ENCODE measurements at places on chromosomes 13 and 19.

GRCh38 chr19:38842439-38843174 lies 7.2 kb downstream of the HNRNPL start:
- no peak for DNase-seq

DNA sequence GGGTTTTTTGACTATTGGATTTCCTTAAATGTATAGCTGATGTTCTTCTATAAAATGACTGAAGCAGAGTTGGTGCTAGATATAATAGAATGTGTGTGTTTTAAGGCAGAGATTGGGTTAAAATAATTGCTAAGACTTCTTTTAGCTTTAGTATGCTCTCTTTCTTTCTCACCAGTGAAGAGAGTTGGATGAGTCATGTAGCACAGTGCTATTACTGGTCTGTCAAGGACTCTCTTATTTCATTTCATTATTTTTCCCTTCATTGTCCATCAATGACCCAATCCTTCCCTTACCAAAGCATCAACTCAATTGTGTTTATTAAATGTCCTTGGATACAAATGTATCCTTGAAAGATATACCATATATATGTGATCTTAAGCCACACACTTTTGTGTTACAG lies 268.9 kb downstream of the IRS2 start:
- DNase-seq, result no peak

DNA sequence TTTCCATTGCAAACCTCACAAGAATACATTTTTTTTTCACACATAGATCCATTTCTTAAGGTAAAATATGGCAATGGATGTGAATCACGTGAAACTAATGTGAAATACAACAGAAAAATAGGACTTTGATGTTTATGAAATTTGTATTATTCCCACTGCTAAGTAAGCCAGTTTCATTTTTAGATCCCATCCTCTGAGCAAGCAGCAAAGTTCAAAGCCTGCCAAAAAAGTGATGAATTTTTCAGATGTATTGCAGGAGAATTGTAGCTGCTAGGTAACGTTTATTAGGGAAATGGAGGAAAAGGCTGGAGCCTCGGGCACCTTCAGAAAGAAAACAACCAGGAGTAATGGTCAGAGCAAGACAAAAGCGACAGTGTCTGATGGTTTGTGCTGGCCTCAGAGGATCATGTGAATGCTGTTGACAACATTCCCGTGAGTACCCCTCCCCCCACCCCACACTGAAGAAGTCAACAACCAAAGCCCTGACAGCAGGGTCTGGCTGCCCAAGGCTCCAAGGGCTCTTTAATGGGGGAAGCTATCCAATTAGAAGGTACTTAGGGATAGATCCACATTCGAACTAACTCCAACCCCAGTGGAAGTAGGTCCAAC lies 95.5 kb downstream of the OXGR1 start:
- DNase-seq, result peak; percentile 80

GRCh38 chr13:98075048-98075447 lies 67.8 kb upstream of the FARP1 start:
- no peak for DNase-seq

DNA sequence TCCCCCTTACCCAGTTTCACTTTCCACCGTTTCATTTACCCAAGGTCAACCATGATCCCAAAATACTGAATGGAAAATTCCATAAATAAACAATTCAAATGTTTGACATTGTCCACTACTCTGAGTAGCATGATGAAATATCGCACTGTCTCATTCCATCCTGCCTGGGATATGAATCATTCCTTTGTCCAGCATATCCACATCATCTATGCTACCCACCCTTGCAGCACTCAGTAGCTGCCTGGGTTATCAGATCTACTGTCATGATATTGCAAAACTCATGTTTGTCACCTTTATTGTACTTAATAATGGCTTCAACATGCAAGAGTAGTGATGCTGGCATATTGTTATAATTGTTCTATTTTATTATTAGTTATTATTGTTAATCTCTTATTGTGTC lies 263.9 kb upstream of the NBEA start:
- no peak for DNase-seq

DNA sequence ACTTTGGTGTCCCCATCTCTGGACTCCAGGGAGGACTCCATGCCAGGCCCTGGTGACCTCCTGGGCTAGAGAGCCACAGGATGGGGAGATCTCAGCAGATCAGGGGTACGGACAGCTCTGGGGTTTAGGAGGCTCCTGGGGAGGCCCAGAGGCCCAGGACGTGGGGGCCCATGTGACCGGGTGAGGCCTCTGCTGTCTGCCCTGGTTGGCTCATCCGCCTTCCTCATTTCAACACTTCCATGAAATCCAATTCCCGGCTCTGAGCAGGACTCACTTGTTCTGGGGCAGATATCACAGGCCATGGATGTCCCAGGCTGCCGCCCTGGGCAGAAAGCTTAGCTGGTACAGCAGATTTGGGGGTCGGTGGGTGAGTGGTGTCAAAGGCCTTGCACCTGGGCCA lies 1.1 kb upstream of the PRAM1 start:
- no peak for DNase-seq

DNA sequence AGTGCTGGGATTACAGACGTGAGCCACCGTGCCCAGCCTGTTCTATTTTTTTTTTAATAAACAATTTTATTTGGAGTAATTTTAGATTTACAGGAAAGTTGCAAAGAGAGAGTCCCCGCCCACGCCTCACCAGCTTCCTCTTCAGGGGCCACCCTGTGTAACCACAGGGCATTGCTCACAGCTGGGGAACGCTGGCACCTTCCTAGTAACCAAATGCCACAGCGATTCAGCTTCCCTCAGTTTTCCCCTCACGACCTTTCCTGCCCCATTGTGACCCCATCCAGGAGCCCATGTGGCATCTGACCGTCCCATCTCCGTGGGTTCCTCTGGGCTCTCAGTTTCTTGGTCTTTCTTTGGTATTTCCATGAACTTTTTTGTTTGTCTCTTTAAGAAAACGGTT lies 83.9 kb downstream of the GNG7 start:
- no peak for DNase-seq

GRCh38 chr13:36528105-36528504 lies 95.8 kb downstream of the CCNA1 start:
- no peak for DNase-seq

GRCh38 chr13:50921706-50922105 lies 12.1 kb downstream of the RNASEH2B start:
- no peak for DNase-seq

DNA sequence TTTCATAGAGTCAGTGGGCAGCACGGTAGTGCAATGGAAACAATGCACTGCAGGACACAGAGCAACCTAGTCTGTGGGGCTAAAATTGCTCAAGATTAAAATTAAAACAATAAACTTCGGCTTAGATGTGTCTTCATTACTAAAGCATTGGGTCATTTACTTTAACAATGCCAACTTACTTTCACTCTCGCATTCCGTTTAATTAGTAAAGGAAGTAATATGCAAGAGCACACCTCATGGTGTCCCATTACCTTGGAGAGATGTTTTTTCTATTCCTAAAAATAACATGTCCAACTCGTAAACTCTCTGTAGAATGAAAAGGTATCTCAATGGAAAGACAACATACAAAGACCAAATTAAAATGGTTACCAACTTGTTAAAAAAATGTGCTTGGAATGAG lies 738.4 kb downstream of the PCDH17 start:
- DNase-seq, result no peak

DNA sequence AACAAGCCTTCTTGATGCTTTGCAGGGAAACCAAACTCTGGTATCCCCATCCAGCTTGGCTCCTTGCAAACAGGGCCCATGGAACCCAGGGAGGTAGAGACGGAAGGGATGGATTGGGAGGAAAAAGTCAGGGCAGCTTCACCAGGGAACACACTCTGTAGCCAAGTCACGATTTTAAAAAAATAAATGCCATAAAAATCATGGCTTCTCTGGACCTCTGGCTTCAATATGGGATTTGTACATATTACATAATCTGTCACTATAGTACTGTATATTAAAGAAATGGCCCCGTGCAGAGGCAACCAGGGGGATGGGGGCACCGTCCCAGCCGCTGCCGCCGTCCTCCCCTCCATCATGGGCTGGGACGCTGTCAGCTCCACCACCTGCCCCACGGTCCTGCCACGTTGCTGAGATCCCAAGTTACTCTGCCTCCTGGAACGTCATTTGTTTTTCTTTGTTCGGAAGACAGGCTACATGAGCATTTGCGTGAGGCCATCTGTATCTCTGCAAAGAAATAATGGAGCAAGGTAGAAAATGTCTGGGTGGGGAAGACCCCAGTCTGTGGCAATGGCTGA lies 313.3 kb downstream of the ZNF536 start:
- DNase-seq, result no peak

DNA sequence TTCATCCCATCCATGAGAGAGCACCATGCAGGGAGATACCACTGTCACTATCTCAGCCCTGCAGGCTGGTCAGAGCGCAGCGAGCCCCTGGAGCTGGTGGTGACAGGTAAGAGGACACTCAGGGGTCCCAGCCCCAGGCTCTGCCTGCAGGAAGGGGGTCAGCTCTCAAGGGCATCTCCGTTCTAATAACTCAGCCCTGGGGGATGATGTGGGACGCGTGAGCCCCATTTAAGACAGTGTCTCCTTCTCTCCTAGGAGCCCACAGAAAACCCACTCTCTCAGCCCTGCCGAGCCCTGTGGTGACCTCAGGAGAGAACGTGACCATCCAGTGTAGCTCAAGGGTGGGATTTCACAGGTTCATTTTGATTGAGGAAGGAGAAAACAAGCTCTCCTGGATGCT lies 15.5 kb upstream of the KIR3DL3 start:
- DNase-seq, result no peak

GRCh38 chr19:2327773-2328400 lies 499 bp downstream of the LSM7 start:
- peak; percentile 90 for DNase-seq

DNA sequence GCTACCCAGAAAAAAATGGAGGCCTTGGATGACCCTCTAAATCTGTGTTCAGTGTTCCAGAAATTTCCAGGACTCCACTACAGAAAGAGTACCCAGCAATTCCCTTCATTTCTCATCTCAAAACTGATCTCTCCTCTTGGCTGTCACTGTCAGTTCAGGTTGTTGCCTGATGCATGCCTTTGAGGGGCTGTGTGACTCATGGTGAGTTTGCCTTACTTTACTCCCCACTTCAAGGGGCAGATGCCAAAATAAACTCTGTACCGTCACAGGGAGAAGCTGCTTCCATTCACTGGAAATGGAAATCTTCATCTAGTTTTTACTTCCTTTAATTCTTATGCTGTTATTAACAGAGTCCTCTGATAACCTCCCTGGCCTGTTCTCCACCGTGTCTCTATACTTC lies 1075.0 kb downstream of the DIAPH3 start:
- no peak for DNase-seq

DNA sequence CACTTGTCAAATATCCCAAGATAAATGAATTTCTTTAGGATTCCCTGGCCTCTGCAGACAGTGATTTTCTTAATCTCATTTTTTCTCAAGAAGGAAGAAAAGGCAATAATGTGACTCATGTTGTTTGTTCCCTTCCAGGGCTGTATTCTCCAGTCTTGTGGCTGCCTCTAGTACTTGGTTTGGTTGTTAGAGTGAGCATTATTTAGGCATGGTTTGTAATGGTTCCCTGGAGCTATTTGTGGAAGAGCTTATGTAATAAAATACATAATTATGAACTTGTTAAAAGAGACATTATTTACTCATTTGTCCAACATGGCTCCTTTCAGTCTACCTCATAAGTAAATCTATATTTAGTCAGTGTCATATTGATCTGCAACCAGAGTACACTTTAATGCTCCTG lies 270.4 kb downstream of the DCT start:
- no peak for DNase-seq

GRCh38 chr19:14978161-14978776 lies 1.4 kb downstream of the SLC1A6 start:
- DNase-seq, result no peak

- no peak for DNase-seq
Measured at GRCh38 chr19:51093101-51093500, 10.4 kb upstream of the KLK14 start.

GRCh38 chr13:98548230-98548629 lies 28.7 kb downstream of the STK24 start:
- no peak for DNase-seq

DNA sequence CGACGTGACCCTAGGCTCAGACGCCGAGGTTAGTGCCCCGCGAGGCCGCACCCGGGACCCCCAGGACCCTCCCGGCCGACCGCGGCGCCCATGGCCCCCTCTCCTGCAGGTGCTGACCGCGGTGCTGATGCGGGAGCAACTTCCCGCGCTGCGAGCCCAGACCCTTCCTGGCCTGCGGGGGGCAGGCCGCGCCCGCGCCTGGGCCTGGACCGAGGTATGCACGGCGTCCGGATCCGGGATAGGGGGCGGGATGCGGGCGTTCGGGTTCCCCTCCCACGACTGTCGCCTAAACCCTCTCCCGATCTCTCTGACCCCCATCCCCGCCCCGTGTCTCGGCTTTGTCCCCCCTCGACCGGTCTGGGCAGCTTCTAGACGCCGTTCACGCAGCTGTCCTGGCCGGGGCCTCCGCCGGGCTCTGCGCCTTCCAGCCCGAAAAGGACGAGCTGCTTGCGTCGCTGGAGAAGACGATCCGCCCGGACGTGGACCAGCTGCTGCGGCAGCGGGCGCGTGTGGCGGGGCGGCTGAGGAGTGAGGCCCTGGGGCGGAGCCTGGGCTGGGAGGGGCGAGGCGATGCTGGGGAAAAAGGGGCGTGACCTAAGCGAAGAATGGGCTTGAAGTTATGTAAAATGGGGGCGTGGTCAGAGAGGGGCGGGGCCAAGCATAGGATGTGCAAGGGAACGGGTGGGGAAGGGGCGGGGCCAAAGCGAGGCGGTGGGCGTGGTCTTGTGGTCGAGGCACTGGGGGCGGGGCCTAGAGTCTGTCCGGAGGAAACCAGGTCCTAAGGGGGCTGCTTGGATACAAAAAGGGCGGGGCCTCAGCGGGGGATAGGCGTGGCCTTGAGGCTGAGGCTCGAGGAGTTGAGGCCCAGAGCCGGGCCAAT lies 16.0 kb upstream of the COLGALT1 start:
- peak; percentile 96 for DNase-seq

- DNase-seq, result no peak
Measured at GRCh38 chr19:19010551-19010950, 22.8 kb downstream of the SUGP2 start.

GRCh38 chr19:56372281-56372680 lies 21.1 kb downstream of the ZNF582 start:
- no peak for DNase-seq

GRCh38 chr19:45356760-45357444 lies 13.5 kb downstream of the ERCC2 start:
- no peak for DNase-seq

DNA sequence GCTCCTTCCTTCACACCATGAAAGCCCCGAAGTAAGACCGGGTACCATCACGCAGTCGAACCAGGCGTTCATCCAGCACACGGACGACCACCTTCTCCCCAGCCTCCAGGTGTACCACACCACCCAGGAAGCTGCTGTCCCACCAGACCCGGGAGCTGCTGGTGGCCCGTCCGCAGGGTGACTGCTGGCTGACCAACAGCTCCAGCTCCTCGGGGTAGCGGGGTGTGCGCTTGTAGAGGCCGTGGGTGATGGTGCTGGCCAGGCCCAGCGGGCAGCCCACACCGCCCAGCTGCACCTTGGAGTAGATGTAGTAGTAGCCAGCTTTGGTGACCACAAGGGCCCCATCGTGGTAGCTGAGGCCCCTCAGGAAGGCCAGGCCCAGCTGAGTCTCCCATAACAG lies 5.0 kb downstream of the TNFSF14 start:
- no peak for DNase-seq

- no peak for DNase-seq
Measured at GRCh38 chr19:18908917-18909619, 10.1 kb downstream of the COPE start.

- DNase-seq, result peak; percentile 35
Measured at GRCh38 chr19:14318873-14319272, 62.4 kb upstream of the ADGRE5 start.

- DNase-seq, result no peak
Measured at GRCh38 chr13:32107474-32107873, 75.9 kb downstream of the FRY start.

- peak; percentile 60 for DNase-seq
Measured at GRCh38 chr19:37654629-37655300, 500 bp downstream of the ZFP30 start.
